ELR (cell line): ENCODE measurements at places on chromosomes 7 and 10.

DNA sequence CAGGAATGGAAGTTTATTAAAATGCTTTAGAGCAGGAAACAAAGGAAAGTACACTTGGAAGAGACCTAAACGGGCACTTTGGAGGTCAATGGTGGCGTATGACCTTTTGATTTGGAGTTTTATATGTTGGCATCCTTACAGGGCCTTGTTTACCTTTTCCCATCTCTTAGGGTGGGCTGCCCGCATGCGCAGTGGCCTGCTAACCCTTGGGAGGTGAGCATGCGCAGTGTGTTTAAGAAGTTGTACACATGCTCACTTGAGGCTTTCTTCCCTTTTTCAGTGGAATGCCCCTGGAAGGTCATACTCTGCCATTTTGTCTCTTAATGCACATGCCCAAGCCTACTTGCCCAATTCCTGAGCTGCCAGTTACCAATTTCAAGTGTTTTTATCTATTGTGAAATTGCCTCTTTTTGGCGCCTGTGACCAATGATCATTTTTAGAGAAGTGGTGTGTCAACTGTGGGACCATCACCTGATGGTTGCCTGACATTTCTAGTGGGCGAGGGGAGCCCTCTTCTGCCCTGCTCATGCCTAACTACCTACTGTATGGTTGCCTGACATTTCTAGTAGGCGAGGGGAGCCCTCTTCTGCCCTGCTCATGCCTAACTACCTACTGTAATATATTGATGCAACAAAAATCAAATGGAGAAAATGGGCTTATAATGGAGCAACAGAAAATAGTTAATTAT is 138.0 kb downstream of the PPP1R9A start:
- DNase-seq, result peak; percentile 35

DNA sequence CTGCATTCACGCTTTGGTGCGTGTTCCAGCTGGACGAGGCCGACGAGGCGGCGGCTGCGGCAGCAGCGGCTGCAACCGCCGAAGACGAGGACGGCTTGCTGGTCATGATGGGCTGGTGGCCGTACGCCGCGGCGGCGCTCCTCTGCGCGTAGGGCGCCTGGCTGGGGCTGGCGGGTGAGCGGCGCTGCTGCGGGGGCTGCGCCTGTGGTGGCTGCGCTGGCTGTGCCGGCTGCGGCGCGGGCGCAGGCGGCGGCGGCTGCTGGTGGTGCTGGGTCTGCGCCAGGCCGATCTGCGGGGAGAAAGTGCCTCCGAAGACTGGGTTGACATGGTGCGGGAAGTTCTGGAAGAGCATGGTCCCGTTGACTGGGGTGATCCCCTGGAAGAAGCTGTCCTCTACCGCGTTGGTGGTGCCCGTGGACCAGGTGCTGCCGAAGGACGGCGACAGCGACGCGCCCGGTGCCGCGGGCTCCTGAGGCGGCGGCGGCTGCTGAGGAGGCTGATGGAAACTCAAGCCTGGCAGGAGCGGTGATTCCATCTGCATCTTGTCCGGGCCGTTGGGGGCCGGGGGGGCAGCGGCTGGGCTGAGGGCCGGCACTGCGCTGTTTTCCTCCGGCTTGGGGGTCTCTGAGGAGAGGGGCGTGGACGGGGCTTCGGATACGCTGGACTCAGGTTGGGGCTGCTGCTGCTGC is 51.1 kb downstream of the CPEB3 start:
- peak; percentile 54 for DNase-seq

DNA sequence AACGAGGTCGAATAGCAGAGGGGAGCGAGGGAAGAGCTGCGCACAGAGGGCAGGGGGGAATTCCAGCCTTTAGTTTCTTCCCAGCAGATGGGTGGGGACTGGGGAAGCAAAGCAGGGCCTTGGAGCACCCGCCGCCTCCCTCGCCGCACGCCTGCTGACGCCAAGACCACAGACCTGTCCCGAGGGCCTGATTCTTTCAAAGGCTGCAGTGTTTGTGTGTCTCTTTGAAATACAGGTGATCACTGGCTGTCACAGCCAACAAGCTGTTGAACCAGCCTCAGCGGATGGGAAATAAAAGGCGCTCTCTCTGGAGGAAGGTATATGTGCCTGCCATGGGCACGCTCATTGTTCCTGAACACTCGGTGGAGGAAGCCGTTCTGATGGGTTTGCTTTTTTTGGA is 119.3 kb downstream of the FAM53B start:
- DNase-seq, result no peak

DNA sequence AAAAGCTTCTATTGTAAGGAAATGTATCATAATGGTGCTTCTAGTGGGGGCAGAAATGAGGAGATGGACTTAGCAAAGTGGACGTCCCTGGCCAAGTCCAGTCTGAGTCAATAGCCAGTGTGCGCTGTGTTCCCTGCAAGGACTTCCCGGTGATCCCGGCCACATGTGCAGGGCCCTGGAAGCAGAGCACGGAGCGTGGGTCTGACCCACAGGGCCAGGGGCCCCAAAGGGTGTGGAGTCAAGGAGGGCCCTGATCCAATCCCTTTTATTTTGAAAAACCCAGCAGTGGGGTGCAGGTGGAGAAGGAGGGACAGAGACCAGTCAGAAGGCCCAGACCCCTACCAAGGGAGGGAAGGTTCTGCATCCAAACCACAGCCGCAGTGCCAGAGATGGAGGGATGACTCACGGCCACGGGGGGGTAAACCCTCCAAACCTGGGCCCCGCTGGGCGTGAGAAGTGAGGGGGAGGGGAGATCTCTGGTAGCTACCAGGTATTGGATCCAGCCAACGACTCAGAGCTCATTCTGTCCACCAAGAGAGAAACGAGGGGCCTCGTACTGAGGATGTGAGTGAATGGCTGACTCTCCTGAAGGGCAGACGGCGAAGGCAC is 57.2 kb upstream of the VIPR2 start:
- no peak for DNase-seq

- no peak for DNase-seq
Measured at GRCh38 chr10:46527241-46527811, 29.1 kb downstream of the GPRIN2 start.

- peak; percentile 97 for DNase-seq
Measured at GRCh38 chr10:92891885-92892690, 43.8 kb downstream of the EXOC6 start.

- DNase-seq, result no peak
Measured at GRCh38 chr7:96870185-96870584, 135.2 kb upstream of the DLX6 start.

- DNase-seq, result peak; percentile 72
Measured at GRCh38 chr7:113199841-113200240, 81.5 kb upstream of the SMIM30 start.

- DNase-seq, result no peak
Measured at GRCh38 chr10:98246911-98247805, 20.8 kb downstream of the LOXL4 start.

DNA sequence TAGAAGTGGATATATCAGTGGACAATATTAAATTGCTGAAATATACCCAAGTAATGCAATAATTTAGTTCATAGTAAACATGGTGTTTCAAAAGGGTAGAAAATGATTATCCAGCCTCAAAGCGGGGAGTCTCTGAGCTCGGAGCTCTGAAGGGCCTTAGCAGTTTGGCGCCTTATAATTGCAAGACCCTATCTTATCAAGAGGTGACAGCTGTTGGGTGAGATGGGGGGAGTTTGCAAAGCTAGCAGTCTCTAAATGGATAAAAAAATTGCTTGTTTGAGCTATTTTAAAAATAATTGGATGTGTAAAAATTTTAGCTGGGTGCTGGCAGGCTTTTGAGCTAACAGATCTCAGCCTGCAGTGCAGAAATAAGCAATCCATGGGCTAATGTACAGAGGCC is 219.2 kb downstream of the CCSER2 start:
- DNase-seq, result no peak

- no peak for DNase-seq
Measured at GRCh38 chr7:5797179-5797578, 15.7 kb upstream of the RNF216 start.

- DNase-seq, result no peak
Measured at GRCh38 chr7:69402696-69403095, 195.6 kb upstream of the AUTS2 start.

DNA sequence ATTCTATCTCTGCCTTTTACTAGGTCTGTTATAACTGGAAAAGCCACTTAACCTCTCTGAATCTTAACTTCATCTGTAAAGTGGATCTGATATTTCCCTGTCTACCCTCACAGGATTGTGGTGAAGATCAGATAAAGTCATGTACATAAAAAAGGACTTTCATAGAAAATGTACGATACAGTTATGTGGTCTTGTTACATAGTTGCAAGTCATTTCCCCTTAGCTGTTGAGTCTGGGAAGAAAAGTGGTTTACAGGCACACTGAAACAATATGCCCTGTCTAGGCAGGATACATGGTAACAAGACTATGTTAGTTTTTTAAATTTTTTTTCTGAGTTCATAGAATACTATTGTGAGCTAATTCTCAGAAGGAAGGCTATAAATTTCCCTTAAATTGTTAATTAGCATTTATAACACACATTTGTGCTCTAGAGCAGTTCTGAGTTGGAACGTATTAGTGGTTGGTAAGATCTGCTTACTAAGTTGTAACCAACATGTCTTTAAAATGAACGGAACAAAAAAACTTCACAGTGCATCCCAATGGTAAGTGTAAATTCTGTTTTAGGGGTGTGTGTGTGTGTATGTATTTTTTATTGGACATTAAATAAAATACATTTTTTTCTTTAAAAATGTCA is 7.1 kb upstream of the GSTO1 start:
- DNase-seq, result no peak

DNA sequence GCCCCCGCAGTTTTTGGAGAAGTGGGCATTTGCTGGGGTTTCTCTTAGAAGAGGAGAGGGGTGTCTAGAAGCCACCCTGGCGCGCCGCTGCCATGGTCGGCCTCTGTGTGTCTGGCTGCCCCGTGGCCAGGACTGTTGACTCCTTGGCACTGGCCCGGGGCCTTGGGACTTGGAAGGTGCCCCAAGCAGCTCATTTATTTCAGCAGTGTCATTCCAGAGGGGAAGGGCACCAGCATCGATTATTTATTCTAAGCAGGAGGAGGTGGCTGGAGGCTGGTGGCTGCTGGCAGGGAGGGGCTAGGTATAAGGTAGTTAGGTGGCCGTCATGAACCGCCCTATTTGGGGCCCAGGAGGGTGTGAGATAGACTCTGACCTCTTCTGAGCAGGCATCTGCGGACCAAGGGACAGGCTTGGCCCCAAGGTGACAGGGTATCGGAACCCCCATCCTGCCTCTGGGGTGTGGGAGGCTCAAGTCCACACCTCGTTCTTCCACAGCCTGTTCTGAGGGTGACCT is 1.6 kb downstream of the GTF2IRD1 start:
- DNase-seq, result no peak
